Activated CD4-positive, alpha-beta T cell treated with anti-CD3 and anti-CD28 coated beads, Interleukin-2, amount 50 U/mL, for 24 hours (primary cell): ENCODE measurements at places on chromosomes 4 and X.

DNA sequence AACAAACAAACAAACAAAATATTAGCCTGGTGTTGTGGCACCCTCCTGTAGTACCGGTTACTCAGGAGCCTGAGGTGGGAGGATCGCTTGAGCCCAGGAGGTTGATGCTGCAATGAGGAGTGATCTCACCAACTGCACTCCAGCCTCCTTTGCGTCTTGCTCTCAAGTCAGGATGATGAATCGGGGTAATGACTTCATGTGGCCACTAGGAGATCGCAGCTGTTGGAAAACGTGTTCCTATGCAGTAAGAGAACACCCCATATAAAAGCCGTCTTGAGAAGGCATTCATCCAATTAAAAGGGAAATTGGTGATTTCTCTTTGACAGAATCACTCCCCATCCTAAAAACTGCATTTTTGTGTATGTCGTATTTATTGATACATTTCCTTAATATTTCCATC is 6.9 kb downstream of the CCNB3 start:
- DNase-seq = no peak

GRCh38 chr4:40003986-40004385 is 26.3 kb upstream of the PDS5A start:
- DNase-seq = no peak

- no peak for DNase-seq
These were observed 98.6 kb downstream of the PDLIM5 start for GRCh38 chr4:94550352-94550751.

DNA sequence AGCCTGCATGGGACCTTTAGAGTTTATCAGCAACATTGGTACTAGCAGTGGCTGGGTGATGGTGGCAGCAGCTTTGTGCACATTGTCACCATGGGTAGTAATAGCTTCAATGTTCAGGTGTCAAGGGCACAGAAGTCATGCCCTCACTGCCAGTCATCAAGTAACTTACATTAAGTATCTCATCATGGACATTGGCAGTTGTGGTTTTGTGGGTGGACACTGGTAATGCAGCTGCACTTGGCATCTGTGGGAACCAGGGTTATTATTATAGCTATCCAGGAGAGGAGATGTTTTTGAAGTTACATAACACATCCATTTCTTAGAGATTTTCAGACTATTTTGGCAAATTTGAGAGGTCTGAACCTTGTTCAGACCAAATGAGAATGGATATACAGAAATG is 243.2 kb upstream of the NOCT start:
- no peak for DNase-seq

- no peak for DNase-seq
These were observed 6.8 kb downstream of the HNRNPDL start for GRCh38 chr4:82423245-82424054.

GRCh38 chr4:104519588-104519987 is 24.9 kb upstream of the CXXC4 start:
- DNase-seq = no peak

DNA sequence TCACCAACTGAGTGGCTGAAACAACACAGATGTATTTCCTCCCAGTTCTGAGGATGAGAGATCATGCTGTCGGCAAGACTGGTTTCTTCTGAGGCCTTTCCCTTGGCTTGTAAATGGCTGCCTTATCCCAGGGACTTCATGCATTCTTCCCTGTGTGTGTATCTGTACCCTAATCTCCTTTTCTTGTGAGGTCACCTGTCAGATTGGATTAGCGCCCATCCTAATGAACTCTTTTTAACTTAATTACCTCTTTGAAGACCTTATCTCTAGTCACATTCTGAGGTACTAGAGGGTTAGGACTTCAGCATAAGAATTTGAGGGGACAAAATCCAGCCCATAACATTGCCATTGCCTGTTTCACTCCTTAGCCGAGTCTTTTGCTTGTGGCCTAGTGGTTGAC is 59.5 kb upstream of the TMEM150C start:
- DNase-seq = no peak

DNA sequence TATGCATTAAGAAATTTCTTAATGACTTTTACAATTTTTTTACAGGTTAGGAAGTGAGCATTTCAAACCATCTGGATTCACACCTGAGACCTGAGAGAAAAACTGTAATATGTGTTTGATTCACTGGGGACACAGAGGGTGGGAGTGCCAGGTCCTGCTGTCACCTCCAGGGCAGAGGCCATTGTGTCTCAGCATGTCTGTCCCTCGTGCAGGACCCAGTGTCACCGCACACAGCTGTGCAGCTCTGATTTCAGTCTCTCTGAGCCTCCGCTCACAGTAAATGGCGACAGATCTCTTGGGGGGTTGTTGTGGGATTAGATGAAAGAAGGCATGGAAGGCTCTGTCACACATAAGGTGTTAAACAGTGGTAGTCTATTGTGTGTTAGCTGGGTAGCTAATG is 23.0 kb upstream of the CLDN24 start:
- no peak for DNase-seq

DNA sequence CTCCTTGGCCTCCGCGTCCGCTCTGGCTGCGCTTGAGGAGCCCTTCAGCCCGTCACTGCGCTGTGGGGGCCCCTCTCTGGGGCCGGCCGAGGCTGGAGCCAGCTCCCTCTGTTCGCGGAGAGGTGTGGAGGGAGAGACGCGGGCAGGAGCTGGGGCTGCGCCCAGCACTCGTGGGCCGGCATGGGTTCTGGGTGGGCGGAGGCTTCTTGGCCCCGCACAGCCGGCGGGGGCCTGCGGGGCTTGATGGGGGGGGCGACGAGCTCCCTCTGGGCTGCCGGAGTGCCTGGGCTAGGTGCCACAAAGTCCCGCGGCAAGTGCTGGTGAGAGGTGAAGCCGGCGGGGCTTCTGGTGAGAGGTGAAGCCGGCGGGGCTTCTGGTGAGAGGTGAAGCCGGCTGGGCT is 61.9 kb downstream of the ANKRD50 start:
- no peak for DNase-seq

DNA sequence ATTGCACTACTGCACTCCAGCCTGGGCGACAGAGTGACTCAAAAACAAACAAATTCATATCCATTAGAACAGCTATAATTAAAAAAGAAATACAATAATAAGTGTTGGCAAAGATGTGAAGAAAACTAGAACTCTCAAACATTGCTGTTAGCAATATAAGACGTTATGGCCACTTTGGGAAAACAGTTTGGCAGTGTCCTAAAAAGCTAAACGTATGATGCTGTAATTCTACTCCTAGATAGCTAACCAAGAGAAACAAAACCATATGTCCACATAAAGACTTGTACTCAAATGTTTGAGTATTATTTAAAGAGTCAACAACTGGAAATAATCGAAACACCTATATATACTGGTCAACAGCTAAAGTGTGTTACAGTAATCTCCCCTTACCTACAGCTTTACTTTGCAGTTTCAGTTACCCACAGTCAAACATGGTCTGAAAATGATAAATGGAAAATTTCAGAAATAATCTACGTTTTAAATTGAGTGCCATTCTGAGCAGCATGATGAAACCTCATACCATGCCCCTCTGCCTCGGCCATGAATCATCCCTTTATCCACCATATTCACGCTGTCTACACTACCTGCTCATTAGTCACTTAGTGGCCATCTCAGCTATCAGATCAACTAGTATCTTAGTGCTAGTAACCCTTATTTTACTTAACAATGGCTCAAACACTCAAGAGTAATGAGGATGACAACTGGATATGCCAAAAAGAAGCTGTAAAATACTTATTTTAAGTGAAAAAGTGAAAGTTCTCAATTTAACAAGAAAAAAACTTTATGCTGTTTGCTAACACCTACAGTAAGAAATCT is 4.9 kb downstream of the ELF2 start:
- no peak for DNase-seq

DNA sequence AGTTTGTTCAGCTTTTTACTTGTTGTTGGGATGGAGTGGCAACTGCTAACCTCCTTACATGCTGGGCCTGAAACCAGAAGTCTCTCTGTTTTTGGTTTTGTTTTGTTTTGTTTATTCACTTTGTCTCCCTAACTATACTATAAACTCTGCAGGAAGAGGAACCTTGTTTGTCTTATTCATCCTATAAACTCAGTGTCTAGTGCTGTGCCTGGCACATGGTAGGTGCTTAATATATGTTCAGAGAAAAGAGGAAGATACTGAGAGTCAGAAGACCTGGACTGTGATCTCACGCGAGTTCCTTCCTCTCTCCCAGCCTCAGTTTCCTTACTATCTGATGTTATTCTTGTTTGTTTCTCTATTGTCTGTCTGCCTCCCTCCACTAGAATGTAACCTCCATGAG is 71.3 kb downstream of the PRPS1 start:
- DNase-seq = no peak

GRCh38 chr4:78584863-78585547 is 33.4 kb downstream of the ANXA3 start:
- no peak for DNase-seq

GRCh38 chr4:134636338-134637051 is 434.9 kb upstream of the PABPC4L start:
- no peak for DNase-seq

- DNase-seq = no peak
These were observed 26.9 kb downstream of the NKX1-1 start for GRCh38 chr4:1379351-1379781.

GRCh38 chrX:38220024-38220414 is 652 bp downstream of the SRPX start:
- DNase-seq = no peak

DNA sequence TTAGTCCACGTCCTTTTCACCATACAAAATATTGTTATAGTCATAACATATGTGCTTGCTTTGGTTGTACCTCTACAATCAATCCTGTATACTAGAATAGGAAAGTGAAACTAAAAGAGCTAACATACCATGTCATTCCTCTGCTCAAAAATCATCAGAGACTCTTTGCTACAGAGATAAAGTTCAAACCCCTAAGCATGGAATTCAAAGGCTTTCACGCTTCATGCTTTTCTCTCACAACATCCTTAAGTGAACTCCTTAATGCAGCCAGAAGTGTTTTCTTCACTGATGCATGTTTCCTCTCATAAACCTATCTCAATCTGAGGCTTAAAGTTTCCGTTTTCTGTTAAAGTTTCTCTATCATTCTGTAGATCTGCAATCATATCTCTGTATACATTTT is 744.6 kb upstream of the IGFBP7 start:
- no peak for DNase-seq

DNA sequence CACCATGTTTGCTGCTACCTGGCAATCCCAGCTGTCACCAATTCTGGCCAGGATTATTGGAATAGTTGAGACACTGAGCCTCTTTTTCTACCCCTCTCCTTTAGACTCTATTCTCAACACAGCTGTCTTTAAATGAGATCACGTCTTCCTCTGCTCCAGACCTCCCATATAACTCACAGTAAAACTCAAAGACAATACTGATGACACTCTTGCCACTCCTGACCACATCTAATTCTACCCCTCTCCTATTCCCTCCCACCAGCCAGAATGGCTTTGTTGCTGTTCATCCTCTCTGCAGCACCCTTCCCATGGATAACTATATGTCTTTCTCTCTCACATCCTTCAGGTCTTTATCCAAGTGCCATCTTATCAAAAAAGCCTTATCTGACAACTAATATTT is 188.6 kb upstream of the IL15 start:
- no peak for DNase-seq

- DNase-seq = no peak
These were observed 75.7 kb downstream of the IGSF1 start for GRCh38 chrX:131213400-131213799.
